ENCODE measurements at places on chromosomes 12 and 14. TPM values are rescaled to one million over a fixed set of nuclear protein-coding genes. Genes with fewer than 3 reads are reported as not detected.

- no peak for DNase-seq
Observed at GRCh38 chr14:48788771-48789170, 797.4 kb downstream of the RPS29 start.

PLBD2 gene
- polyA plus RNA-seq, result 33.7 TPM

DNA sequence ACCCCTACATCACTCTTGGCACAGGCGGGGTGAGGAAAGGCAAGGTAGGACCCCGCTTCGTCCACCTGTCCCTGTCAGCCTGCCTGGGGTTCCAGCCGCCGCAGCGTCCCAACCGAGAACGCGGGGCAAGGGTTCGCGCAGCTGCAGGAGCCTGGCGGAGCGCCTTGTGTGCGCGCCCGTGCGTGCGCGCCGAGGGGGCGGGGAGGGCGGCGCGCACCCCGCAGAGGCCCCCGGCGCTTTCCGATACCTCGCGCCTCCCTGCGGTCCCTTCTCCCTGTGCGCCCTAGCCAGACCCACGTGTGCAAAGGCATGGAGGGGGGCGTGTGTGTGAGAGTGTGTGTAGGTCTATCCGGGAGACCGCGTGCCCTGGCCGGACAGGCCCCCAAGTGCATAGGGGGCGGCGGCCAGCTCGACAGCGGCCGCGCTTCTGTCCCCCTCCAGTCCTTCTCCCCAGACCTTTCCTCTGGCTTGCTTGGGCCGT is 122.4 kb downstream of the TSPAN9 start:
- peak; percentile 67 for DNase-seq

GRCh38 chr12:75481774-75482173 is 1.2 kb downstream of the GLIPR1 start:
- no peak for DNase-seq

IL26 gene
- not detected for polyA plus RNA-seq

GPHN gene
- 16.0 TPM for polyA plus RNA-seq

All from right cardiac atrium (tissue), 5 donors.